Activated T-helper 1 cell treated with anti-CD3 and anti-CD28 coated beads, Interleukin-2, amount 50 U/mL, for 16 hours (primary cell): ENCODE measurements at places on chromosomes 1 and 21.

DNA sequence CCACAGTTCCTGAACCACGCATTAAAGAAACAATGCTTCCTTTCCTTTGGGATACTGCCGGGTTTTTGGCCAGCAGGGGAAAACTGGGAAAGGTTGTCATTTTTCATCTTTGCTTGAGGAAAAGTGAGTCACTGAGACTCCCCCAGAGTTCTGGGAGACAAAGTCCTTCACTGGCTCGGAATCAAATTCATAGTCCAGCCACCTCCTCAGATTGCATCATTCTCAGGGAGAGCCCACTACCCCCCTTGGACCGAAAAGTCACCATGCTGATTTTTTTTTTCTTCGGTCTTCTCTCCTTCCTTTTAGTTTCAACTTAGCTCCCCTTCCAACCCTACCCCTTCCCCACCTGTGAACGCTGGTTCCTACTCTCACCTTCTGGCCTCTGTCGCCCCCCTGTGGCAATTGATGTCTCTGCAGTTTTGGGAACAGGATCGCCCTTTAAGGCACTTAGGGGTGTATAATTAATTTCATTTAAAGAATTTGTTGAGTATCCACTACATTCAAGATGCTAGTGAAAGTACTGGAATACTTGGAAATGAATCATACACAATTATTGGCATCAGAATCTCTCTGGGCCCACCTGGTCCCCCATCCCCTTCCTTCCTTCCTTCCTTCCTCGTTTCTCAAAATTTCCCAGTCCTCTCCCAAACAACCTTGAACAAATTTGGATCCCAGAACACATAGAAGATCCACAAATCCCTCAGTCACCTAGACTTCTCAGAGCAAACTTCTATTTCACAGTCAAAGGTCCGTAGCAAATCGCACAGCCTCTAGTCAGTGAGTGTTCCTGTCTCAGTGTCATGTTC, 6.9 kb downstream of the ACKR1 start:
- DNase-seq, result no peak

GRCh38 chr1:8061210-8061609, 35.1 kb upstream of the ERRFI1 start:
- no peak for DNase-seq

DNA sequence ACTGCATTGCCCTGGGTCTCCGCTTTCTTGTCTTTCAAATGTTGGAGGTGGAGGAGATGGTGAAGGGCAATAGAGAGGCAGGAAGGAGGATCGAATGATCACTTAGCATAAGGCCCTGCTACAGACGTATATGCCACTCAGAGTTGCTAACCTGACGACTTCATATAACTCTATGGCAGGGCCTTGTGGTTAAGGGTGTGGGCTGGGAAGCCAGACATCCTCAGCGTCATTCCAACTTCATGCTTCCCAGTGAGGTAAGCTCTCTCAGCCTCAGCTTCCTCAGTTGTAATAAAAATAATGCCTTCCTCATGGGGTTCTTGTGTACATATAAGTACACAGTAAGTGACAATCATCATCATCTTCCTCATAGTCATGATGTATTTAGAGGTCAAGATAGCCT, 54.6 kb downstream of the CASQ2 start:
- DNase-seq, result no peak

DNA sequence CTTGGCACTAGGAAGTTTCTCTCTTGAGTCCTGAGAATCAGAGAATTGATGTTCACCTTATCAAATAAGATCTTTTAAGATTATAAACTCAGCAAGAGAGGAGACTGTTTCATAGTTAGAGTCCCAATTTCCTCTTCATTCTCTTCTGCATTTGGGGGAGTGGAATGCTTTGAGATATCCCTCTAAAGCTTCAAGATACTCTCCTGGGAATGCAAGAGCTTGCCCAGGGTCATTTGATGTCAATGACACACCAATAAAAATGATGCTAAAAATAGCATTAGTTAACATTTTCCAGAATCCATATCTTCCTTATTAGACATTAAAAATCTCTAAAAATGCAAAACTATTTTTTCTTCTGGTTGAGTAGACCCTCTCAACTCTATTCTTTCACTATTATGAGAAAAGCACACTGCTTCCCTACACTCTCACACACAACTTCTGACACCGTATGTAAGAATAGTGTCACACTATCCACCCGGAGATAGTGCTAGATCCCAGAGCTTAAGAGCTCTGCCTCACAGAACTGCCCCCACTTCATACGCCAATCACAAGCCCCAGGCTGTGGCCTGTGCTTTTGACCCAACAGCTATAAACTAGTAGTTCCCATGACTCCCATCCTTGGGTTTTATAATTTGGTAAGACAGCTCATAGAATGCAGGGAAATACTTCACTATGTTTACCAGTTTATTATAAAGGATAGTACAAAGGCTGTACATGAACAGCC, 399.9 kb upstream of the RUNX1 start:
- no peak for DNase-seq

GRCh38 chr1:22470227-22470626, 18.6 kb downstream of the ZBTB40 start:
- DNase-seq, result no peak

GRCh38 chr1:165875171-165875570, 47.8 kb downstream of the UCK2 start:
- no peak for DNase-seq

- no peak for DNase-seq
These were observed 287.7 kb downstream of the SDCCAG8 start for GRCh38 chr1:243543501-243543900.
